Esophagus squamous epithelium (tissue), 5 donors: ENCODE measurements at places on chromosomes 12 and 14.

GRCh38 chr14:74176400-74176793 lies 62.9 kb upstream of the VSX2 start:
- no peak for DNase-seq

- DNase-seq, result no peak
Measured at GRCh38 chr12:116245189-116245588, 32.3 kb downstream of the MED13L start.

GRCh38 chr12:115306380-115306779 lies 622.4 kb upstream of the TBX3 start:
- DNase-seq, result no peak

DNA sequence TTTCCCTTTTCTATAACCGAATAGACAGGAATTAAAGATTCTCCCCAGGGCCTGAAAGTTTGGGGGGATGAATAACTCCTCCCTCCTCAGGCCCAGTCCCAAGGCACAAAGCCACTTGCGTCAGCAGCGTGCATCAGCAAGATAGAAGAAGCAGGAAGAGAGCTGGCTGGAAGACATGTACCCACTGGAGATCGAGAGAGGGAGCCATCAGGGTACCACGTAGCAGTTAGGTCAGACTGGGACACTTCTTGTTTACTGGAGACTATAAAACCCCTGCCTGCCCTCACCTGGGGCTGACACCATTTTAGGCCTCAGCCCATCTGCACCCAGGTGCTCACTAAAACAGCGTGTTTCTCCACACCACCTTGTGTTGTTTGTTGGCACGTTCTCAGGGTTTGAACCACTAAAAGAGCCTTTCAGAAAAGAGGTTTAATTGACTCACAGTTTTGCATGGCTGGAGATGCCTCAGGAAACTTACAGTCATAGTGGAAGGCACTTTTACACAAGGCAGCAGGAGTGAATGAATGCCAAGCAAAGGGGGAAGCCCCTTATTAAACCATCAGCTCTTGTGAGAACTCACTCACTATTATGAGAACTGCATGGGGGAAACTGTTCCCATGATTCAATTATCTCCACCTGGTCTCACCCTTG lies 93.2 kb downstream of the TMTC3 start:
- DNase-seq, result no peak

DNA sequence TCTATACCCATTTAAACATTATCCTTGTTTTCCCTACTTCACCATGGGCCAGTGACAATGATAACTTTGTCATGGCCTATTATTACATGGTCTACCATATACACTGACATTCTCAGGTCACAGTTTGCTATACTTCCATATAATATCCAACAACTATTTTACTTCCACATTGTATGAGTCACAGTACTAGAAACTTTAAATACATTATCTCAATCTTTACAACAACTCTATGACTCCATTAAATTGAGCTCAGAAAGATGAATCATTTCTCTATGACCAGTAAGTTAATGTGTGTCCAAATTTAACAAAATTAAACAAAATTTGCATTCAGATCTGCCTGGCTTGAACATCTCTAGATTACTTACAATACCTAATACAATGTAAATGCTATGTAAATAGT lies 93.9 kb downstream of the PLEKHG7 start:
- no peak for DNase-seq

DNA sequence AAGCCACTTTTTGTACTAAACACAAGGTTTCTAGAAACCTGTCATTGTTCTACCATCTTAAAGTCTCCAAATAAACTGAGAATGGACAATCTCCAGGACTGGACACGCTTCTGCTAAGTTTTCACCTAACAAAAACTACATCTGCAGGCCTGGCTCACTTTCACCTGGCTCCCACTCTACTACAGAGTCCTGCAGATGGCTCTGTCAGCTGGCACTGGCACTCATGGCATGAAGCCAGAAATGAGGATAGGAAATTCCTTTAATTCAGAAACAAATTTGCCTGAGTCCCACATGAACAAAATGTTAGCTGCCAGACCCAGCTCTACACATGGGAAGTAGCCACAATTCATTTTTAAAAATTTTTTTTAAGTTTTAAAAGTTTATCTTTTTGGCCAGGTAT lies 42.1 kb downstream of the STXBP6 start:
- DNase-seq, result no peak

DNA sequence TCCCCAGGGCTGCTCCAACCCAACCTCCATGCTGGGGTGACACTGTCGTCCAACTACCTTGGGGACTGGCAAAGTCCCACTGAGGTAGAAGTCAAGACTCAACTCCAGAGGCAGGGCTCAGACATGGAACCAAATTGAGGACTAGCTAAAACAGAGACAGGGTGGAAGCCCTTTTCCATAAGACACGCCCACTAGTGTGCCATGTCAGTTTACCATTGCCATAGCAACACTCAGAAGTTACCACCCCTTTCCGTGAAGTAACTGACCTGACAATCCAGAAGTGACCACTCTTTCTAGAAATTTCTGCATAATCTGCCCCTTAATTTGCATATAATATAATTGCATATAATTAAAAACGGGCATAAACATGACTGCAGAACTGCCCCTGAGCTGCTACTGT lies 409.6 kb downstream of the MED13L start:
- no peak for DNase-seq

- no peak for DNase-seq
Measured at GRCh38 chr12:94329366-94329765, 130.3 kb downstream of the CEP83 start.

DNA sequence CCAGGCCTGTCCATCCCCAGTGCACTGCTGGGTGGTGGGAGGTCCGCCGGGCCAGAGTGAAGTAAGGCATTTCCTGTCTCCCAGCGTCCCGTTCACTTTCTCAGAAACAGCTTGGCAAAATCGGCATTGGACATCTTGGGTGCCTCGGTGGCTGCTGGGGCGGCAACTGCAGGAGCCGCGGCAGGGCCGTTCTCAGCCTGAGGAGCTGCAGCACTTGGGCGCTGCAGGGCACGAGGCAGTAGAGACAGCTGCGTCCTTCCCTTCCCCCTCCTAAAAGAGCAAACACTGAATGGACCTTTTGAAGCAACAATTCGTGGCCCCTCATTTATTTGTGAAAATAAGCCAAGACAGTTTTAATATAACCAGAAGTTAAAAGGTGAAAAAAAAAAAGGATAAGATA lies 8.3 kb downstream of the FICD start:
- no peak for DNase-seq

DNA sequence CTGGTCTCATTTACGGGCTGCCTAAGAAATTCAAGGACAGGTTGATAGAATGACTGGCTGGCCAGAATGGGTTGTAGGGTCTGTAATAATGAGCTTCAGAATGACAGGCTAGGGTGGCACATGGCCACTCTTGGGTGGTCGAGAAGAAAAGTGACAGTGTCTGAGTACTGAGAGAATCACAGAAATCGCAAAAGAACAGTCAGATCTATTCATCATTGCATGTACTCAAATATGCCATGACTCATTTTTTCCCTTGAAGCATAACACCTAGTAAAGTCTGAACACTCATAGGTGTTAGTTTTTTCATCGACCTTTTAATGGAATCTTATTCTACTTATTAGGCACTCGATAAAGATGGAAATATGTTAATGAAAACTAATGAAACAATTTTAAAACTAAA lies 37.8 kb upstream of the SEL1L start:
- DNase-seq, result no peak

DNA sequence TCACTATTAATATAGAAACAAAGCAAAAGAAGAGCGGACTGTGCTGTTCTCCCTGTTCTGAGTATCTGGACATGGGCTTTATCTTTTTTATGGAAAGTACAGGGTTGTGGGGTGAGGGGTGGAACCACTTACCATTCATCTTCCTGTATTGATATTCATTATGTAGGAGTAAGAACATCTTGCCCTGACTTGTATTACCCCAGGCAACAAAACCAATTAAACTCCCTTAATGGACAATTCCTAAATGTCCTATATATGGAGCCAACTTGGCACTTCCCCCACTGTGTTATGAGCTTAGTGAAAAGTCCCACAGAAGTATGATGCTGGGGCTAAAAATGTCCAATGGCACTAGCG lies 139.9 kb upstream of the KRR1 start:
- DNase-seq, result no peak

DNA sequence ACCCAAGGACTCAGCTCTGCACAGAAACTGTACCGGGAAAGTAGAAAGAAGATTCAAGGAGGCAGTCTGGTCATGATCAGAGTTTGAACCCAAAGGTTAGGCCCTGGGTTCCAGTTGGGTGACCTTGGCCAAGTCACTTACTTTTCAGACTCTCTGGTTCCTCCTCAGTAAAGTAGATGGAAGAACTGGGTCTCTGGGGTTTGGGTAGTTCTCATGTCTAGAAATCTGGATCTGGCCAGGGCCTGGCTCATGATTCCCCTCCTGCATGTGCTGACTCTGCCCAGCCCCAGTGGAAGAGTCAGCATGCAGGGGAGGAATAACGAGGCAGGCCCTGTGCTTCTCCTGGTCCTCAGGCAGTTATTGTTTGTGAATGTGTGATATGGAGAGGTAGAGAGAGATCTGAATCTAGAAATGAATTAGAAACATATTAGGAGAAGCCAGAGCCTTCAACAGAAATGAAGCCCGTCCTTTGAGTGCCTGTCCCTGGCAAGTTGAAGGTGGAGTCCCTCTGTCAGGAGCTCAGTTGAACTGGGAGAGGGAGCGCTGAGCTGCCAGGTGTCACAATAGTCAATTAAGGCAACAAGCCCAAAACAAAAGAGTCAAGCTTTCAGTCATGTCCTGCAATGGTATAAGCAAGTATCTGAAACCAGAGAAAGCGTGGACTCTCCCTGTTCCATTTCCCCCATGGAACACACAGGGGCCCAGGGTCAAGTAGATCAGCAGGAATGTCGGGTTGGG lies 131.3 kb upstream of the HIF1A start:
- no peak for DNase-seq
